ENCODE measurements at places on chromosomes 3 and 15.

GRCh38 chr15:100726421-100727190, 124.2 kb downstream of the ASB7 start:
- DNase-seq, result no peak

DNA sequence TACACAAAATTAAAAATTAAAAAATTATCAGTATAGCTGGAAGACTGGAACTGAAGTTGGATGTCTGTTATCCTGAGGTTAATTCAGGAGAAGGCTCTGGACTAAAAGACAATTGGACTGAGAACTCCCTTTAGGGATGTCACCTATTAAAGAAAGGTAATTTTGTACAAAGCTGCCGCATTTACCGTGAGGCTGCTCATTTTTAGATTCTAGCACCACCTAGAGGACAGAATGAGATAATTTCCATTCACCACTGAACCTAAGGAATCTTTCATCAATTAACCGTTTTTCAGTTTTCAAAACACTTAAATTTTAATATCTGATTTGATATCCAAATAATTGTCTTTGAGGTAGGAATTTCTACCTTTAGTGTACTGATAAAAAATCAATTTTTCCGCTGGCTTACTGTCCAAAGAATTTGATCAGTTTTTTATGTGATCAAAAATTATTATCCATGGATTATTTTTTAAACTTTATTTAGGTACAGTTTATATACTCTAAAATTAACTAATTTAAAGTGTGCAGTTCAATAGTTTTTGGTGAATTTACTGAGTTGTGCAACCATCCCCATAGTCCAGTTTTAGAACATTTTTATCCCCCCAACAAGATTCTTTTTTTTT, 106.7 kb upstream of the TNIK start:
- DNase-seq, result peak; percentile 63

GRCh38 chr3:72487078-72487765, 361.0 kb downstream of the SHQ1 start:
- no peak for DNase-seq

DNA sequence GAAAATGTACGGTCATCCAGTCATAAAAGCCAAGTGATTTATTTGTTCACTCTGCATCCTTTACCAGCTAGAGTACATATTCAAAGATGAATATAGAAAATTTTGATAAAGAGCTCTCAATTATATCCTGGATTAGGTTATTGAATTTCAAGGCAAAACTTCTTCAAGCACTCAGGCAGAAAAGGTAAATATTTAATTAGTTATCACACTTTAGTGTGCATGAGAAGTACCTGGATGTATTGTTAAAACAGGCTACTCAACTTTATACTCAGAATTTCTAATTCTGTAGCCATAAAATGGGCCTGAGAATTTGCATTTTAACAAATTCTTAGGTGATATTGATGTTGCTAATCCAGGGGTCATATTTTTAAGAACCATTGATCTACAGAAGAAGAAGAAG, 45.3 kb downstream of the ILDR1 start:
- no peak for DNase-seq

- DNase-seq, result no peak
Observed at GRCh38 chr15:75231836-75232235, 26.3 kb upstream of the GOLGA6C start.

GRCh38 chr3:187041362-187042307, 97.7 kb downstream of the RPL39L start:
- DNase-seq, result no peak

GRCh38 chr3:33664195-33664594, 53.9 kb downstream of the CLASP2 start:
- no peak for DNase-seq

DNA sequence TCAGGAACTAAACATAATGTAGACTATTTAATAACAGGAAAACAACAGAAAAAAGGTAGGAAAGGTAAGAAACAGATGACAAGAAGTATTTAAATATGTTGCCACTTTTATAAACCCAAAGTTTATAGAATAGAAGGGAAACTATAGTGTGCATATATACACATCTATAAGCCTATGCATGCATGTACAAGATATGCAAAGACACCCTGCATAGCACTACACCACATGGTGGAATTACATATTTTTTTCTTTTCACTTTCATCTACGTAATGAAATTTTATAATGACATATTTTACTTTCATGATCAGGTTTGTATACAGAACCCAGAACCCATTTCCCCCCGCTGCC, 136.8 kb downstream of the MEX3B start:
- DNase-seq, result no peak

DNA sequence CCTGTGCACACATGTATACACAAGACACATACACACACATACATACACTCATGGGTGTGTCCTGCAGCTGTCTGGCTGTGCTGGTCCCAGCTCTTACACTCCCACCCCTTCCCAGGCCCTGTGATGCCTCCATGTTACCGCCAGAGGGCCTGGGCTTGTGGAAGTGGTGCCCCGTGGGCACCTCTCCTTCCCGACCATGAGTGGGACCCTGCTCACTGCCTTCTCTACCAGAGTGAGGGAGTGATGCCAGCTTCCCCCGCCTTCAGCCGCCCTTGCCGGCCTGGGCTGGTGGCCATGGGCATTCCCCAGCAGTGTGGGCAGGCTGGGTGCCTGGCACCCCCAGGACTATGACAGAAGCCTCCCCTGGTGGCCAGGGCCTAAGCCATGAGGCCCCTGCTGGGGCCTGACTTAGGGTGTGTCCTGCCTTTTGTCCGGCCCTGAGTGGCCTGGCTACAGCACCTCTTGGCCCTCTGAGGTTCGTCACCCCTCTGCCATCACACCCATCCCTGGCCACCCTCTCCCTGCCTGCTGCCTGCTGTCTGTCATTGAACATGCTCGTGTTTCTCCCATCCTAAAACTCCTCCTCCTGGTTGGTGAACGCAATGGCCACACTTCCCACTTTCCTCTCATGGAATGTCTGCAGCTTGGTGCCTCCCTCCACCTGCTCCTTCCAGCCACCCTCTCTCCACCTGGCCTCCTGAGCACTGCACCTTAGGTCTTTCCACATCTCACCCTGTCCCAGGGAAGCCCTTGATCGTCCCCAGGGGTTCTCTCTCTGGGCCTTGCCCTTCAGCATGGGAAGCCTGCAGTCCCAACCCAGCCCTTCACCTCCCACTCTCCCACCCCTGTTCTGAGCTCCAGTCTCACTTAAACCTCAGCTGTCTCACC, 14.6 kb downstream of the HDAC11 start:
- DNase-seq, result peak; percentile 61

DNA sequence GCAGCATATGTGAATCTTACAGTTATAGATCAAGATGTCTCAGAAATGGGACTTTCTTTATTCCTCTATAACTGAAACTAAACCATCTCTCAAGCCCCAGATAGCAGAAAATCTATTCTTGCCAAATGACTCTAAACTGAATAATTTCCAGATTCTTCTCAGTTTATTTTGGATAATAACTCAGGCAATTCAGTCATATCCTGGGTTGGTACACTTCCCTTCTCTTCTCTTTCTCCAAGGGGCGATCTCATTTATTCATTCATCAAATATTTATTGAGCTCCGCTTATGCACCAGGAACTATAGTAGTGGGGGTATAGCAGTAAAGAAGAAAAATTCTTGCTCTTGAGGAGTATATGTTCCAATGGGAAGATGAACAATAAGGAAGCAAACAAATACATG, 13.5 kb upstream of the PCOLCE2 start:
- DNase-seq, result no peak

GRCh38 chr15:73965094-73965757, 26.9 kb downstream of the STOML1 start:
- no peak for DNase-seq

DNA sequence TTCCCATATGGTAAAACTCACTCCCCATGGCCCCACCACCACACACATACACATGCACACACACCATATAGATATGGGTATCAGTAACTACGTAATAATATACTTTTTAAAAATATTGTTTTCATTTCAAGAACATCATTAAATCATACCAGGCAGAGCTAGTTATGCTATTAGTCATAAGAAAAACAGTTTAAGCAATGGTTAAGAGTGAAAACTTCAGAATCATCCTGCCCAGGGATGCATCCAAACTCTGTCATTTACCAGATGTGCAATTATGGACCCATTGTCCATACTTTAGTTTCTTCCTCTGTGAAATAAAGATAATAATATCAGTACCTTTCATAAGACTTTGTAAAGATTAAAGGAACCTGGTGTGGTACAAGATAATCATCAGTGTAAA, 608.3 kb downstream of the RBMS3 start:
- no peak for DNase-seq

GRCh38 chr3:46935168-46935858, 41.2 kb downstream of the CCDC12 start:
- no peak for DNase-seq

DNA sequence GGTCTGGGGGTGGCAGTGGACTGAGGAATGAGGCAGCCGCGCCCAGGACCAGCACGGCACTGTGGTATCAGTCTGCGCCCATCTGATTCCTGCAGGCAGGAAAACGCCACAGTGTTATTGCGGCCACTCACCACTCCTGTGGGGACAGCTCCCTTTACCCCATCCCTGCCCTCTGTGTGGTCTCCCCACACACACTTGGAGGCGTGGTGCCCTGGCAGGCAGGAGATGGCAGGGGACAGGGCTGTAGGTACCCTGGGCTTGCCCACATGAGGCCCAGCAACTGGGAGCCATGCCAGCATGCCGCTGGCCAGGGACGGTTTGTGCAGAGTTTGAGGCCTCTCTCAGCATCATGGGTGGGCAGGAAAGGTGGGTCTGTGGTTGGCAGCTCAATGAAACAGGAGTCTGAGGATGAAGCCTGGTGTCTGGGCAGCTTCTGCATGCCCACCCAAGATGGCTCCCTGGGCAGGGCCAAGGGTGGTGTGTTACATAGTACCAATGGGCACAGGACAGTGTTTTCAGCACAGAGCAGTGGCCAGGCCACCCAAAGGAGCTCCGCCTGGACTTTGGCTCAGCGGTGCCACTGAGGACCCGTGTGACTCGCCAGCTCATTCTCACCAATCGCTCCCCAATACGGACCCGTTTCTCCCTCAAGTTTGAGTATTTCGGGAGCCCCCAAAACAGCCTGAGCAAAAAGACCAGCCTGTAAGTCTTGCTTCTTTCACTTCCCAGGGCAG, 27.2 kb downstream of the ACAA1 start:
- DNase-seq, result no peak

GRCh38 chr3:5054098-5054497, 68.0 kb upstream of the ARL8B start:
- DNase-seq, result no peak

- no peak for DNase-seq
Observed at GRCh38 chr15:39451121-39451688, 129.7 kb upstream of the THBS1 start.

DNA sequence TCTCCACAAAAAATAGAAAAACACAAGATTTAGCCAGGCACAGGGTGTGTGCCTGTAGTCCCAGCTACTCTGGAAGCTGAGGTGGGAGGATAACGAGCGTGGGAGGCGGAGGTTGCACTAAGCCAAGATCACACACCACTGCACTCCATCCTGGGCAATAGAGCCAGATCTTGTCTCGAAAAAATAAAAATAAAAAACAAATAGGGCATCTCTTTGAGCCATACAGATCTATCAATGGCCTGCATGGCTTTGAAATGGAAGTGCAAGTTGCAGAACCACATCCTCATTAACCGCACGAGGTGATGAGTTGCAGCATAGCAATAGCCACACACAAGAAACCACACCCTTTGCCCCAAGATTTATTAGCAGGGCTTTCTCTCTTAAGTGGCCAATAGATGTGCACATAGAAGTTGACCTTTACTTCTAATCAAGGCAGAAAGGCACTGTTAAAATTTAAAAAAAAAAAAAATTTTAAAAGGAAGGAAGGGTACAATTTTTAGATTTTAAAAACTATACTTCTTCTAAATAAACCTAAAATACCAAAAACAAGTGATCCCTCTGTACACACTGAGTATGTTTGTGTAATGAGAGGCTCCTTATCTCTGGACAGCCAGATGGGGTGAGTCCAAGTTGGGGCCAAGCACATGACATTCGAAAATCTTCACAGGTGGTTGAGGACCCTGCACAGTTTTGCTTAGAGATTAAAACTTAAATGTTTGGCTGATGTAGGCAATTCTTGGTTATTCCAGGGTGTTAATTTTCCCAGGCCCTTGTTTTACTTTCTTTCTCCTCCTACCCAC, 53.4 kb downstream of the FILIP1L start:
- no peak for DNase-seq

GRCh38 chr15:40439960-40440742, 602 bp upstream of the BAHD1 start:
- peak; percentile 55 for DNase-seq

DNA sequence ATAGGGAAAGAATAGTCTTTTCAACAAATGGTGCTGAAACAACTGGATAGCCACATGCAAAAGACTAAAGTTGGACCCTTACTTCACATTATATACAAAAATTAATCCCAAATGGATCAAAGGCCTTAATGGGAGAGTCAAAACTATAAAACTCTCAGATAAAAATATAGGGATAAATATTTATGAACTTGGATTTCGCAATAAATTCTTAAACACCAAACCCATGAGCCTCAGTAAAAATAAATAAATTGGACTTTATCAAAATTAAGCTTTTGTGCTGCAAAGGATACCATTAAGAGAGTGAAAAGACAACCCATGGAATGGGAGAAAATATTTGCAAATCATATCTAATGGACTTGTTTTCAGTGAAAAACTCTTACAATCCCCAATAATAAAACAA, 18.7 kb upstream of the TOP2B start:
- DNase-seq, result no peak

DNA sequence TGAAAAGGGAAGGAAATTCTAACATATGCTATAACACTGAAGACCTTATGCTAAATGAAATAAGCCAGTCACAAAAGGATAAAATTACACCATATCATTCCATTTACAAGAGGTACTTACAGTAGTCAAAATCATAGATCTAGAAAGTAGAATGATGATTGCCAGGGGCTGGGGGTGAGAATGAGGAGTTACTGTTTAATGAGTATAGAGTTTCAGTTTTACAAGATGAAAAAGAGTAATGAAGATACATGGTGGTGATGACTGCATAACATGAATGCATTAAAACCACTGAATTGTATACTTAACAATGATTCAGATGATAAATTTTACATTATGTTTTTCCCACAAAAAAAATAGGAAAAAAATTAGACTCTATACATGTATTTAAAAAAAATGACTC, 152.6 kb downstream of the SCAPER start:
- no peak for DNase-seq

DNA sequence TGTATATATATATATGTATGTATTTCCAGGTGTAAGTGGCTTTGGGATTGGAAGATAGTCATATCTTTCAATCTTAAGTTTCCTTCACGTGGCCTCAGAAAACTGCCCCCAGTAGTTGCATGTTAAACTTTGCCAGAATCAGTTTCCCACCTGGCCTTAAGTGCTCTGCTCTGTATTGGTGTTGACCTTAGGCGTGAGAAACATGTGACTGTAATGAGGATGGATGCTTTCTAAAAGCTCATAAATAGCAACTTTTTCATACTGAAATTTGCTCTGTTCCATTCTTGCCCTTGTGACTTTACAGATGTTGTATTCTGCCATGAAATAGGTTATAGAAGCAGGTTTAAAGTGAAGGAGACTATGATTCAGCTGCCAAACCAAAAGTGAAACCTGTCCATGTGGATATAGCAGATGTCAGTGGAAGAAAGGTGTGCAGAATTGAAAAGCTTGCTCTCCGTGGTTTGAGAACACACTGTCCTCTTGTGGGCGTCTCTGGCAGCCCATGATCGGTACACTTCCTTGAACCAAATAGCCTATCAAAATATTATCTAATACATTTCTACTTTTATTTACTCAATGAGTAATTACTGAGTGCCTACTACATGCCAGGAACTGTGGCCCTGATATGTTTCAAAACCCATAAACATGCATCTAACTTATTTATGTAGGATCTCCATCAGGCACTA, 15.8 kb downstream of the SCG5 start:
- peak; percentile 76 for DNase-seq

- no peak for DNase-seq
Observed at GRCh38 chr15:40815042-40815698, 7.9 kb upstream of the DNAJC17 start.
